HAP-1 (cell line): ENCODE measurements at places on chromosomes 6 and 20.

DNA sequence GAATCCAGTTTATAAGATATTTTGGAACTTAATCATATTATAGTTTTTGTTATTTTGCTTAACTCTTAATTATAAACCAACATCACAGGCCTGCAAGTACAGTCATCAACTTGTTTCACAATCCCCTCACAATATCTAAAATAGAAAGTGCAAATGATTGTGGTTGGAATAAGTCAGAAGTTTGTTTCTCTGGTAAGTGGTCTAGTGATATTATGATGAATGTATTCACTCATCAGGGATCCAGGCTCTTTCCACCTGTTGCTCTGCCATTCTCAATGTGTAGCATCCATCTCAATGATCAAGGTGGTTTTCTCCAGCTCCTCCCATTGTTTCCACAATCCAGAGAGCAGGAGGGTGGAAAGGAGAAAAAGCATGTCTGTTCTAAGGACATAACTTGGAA is 54.2 kb downstream of the OPN5 start:
- no peak for DNase-seq

DNA sequence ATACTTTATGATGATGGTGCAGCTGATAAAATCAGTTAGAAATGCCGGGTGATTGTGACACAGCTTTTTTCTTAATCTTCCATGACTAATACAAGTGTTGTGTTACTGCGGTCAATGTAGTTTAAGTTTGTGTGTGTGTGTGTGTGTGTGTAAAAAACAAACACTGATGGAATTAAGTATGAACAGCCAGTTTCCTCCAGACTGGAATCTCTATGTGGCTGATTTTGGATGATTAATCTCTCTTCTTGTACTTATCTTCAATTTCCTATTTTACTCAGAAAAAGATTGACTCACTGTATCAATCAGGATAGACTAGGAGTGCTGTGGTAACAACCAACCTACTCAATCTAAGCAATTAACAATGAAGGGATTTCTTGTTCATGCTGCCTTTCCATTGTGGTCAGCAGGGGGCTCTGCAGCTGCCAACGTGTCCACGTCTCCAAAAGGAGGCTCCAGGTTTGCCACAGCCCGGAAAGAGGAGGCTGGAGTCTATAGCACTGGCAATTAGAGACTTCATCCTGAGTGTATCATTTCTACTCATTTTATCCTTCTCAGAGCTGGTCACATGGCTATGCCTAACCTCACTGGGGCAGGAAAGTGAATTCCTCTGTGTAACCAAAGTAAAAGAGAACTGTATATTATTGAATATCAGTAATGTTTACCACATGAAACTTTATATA is 107.7 kb downstream of the CD109 start:
- peak; percentile 70 for DNase-seq

GRCh38 chr6:53691252-53691651 is 25.7 kb upstream of the KLHL31 start:
- DNase-seq, result no peak

DNA sequence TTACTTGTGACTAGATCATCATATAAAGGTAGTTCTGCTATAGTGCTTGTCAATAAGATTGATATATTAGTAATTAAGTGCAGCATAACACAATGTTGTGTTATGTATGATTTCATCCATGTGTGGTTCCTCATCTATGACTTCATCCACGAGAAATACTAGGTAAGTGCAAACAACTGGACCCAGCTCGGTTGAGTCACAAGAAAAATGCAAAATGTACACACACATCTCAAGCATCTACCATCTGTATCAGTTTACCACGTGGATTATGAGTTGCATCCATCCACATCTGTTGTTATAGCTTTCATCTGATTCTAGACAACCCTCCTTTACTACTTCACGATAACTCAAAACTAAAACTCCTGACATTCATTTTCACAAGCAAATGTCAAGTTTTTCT is 517.0 kb upstream of the CITED2 start:
- no peak for DNase-seq

GRCh38 chr6:39947611-39948068 is 13.4 kb upstream of the MOCS1 start:
- DNase-seq, result no peak

- DNase-seq, result peak; percentile 77
Observed at GRCh38 chr20:9838378-9839295, at the start of gene PAK5. TSS of gene PAK5 (minus strand) at chr20:9839076. CDS start at chr20:9644328, 194,748 bp downstream.

DNA sequence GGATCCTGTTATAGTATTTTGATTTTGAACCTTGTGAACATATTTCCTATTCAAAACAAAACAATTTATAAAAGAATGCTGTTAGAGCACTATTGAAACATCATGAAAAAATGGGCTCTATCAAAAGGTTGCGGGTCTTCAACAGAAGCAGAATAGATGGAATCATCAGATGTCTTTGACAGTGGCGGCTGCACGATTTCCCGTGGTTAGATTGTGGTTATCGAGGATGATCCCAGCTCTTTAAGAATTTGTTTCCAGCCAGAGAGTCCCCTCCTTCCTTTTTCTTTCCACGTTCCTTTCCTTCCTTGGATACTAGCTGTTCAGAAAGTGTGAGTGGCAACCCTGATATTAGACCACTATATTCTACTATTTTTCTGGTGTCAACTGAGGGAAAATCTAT is 163.4 kb downstream of the FARS2 start:
- DNase-seq, result no peak

- DNase-seq, result no peak
Observed at GRCh38 chr20:1434571-1435336, 31.9 kb downstream of the NSFL1C start.

- no peak for DNase-seq
Observed at GRCh38 chr6:134495890-134496248, 178.0 kb upstream of the SGK1 start.
